ENCODE measurements at places on chromosomes 2 and 18.

DNA sequence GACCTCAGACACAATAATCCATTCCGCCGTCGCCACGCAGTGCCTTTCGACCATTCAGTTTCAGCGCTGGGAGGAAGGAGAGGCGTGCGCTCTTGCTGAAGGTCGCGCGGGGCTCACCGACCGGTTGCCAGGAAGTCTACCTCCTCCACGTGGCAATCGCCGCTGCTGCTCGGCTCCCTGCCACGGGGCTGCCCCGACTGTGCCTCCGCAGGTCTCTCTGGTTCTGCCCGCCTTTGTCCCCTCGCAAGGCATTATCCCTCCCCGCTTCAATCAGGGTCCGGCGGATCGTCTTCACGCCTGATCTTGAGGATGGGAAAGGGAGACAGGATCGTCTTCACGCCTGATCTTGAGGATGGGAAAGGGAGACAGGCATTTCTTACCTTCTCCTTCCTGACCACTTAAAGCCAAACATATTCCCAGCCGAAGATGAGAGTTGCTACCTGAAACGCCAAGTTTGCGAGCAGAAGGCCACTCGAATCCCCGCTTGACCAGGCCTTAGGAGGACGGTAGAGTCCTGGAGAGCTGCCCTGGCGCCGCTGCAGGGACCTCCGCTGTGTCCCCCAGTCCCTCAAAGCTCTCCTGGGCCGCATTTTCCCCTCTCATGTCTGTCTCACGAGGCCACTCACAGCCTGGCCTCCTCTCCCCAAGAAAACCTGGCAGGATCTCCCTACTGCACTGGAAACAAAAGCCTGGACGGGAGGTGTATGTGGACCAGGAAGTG, 4.3 kb upstream of the GPR45 start:
- DNase-seq: no peak

- no peak for DNase-seq
These were observed 21.0 kb upstream of the PDE1A start for GRCh38 chr2:182447863-182448262.

DNA sequence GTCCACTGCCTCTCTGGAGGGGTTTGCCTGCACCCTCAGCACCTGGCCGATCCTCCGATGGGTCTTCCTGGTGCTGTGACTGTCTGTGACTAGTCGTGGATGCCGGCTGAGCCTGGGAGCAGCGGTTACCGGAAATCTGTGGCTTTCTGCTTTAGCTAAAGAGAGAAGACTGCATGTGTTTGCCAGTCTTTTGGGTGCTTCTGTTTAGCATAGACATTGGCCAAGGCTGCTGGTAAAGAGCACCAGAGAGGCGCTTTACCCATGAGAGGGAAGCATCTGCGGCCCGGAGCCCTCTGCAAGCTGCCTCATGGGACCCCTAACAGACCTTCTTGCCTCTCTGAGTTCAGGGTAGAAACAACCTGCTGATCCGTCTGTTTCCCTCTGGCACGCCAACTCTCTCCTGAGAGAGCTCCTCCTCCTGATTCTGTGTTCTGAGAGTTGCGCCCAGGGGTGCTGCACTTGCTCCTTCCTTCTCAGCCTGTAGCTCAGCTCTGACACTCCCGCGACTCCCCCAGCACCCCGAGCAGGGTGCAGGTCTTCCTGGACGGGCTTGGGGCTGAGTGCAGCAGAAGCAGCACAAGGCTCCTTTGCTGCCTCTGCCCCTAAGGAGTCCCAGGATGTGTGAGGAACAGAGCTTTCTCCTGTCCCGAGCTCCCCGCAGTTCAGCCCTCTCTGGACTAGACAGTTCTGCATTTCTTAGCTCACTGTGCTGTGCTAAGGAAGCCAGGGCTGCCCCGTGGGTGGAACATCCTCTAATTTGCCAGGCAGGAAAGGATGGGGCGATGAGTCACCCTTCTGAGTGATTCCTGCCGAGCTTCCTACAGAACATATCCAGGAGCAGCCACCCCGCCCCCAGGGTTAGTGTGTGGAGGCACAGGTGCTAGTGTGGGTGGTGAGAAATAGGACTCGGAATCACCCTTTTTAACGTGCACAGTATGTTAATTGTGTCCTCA, 203.2 kb downstream of the SH3RF3 start:
- DNase-seq: no peak

DNA sequence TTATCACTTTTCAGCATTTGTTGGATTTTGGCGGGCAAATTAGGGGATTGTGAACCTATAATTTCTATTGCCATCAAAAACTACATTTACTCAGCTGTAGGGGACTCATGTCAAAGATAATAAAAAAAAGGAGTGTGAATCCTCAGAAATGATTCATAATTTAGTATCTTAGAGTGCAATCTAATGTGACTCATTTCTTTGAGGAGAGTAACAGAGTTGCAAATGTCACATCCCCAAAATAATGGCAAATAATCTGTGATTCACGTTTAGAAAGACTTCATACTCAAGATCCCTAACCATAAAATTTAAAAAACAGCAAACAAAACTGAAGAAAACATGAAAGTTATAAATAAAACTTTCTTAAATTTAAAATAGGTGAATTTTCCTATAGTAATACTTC, 373.0 kb downstream of the CDH2 start:
- DNase-seq: no peak

GRCh38 chr2:54476852-54477251, 20.7 kb downstream of the SPTBN1 start:
- DNase-seq: no peak

GRCh38 chr2:106960683-106961161, 74.8 kb upstream of the ST6GAL2 start:
- no peak for DNase-seq

- DNase-seq: no peak
These were observed 17.3 kb downstream of the PFN4 start for GRCh38 chr2:24105816-24106215.

DNA sequence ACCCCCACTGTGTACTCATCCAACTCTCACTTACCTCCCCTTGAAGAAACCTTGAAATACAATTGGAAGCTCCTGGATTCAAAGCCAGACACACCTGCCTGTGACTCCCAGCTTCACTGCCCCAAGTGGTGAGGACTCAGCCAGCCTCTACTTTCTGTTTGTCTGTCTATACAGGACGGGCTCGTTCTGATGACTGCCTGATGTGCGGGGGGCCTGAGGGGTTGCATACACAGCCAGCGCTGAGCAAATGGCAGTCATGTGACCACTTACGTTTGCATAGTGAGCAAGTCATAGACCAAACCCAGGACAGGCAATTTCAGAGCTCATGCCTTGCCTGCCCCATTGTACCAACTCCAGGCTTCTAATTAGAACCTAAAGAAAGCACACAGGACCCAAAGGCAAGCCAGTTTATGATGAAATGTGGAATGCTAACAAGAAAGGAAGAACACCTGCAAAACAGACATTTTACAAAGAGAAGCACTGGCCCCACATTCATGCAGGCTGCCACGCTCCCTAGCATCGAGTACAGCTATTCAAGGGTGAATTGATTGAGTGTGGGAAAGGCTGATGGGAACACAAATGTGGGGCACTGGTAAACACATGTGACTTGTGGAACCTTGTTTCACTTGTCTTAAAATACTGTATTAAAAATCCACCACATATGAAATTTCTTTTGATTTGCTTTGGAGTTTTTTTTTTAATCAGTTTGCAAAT, 137.8 kb downstream of the LNPK start:
- DNase-seq: no peak

DNA sequence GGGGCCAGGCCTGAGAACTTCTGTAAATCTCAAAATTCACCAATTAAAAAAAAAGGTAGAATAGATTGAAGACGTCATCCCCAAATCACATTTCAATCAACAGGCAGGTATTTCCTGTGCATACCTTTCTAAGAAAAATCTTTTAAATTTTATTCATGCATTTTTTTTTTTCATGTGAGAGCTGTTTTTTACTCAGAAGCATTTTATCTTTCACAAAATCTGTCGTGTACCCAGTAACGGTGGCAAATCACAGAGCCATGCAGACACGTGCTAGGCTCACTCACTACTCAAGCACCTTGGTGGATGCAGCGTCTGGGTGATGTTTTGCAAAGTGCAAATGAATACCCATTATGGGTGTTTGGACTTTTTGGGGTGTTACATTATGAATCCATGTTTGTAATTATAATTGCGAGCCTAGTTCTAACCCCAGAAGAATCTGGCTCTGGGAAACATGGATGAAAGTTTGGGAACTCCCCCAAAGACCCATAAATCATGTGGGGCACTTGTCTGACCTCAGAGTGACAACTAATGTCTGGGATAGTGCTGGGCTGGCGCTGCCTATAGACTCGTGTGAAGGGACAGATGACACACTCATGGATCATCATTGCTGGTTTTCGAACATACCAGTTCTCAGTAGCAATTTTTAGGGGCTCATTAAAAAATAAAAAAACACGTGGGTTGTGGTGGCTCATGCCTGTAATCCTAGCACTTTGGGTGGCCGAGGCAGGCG, 335.2 kb downstream of the LPIN1 start:
- DNase-seq: no peak

- DNase-seq: no peak
These were observed 123.0 kb upstream of the CCDC150 start for GRCh38 chr2:196516564-196516963.

DNA sequence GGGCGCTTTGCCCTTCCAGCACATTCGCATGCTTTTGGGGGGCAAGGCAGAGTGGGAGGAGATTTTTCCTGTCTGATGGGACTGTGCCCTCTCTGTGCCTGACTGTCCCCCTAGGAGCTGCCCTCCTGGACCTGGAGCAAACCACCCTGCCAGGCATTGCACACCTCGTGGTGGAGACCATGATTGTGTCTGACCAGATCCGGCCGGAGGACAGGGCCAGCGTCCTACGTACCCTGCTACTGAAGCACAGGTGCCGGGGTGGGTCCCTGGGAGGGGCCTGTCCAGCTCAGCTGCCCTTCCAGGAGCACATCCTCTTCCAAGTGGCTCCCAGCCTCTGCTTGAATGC, 5.3 kb downstream of the SLC4A3 start:
- DNase-seq: no peak

DNA sequence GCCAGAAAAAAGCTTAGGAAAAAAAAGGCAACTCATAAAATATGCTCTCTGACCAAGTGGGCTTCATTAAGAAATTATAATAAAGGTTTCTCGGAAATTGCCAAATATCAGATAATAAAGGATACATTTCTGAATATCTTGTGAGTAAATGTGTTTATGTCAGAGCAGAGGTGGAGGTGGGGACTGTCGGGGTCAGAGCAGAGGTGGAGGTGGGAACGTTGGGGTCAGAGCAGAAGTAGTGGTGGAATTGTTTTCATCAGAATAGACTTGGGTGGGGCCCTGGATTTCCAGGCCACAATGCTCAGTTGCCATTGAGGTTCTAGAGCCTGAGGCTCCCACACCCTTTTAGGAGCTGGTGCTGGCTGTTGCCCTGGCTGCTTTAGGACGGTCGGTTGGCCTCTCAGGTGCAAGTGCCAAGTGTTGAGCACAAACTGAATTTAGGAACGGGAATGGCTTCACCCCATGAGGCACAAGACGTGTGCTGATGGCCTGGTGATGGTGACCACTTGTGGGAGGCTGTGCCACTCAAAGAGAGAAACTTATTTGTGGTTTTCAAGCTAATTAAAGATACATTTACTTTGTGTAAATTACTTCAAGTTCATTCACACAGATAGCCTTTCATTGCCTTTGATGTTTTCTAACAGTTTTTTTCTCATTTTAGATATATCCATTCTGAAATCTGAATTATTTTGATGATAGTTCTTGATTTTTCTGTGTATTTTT, 131.5 kb downstream of the ATP9B start:
- DNase-seq: no peak

DNA sequence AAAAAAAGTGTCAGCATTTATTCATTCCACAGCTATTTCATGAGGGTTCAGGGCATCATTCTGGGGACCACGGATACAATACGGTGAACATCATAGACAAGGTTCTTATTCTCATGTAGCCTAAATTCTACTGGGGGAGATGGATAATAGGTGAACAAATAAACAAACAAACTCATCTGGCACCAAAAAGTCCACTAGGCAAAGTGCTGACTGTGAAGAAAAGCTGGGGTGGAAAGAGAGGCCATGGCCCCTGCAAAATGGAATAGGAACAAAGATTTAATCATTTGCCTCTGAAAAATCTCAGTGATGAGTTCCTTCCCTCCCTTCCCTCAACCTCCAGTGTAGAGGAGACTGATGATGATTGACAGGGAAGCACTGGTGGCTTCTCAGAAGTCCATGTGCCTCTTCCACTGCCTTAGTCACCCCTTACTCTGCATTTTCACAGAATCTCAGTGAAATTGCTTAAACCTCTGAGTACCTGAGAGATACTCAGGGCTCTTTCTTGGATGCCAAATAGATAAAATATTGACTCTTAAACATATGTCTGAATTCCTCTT, 69.3 kb upstream of the IL1R1 start:
- no peak for DNase-seq

GRCh38 chr2:204645018-204645773, 99.9 kb downstream of the PARD3B start:
- no peak for DNase-seq

DNA sequence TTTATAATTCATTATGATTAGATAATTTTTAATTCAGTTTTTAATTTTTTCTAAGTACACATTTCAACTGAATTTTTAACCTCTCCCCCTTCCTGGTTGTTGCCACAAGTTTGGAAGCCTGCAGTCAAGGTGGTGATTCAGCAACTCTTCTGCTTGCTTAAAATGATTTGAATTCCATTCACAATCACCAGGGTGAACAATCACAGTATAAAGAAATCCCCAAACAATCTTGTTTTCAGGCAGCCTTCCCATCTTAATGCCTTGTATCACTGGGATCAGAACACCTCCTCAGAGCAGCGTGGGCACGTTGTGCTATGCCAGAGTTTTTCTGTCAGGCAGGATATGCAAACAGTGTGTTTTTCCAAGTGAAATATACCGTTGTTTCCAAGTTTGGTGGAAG, 46.7 kb upstream of the BARD1 start:
- no peak for DNase-seq

DNA sequence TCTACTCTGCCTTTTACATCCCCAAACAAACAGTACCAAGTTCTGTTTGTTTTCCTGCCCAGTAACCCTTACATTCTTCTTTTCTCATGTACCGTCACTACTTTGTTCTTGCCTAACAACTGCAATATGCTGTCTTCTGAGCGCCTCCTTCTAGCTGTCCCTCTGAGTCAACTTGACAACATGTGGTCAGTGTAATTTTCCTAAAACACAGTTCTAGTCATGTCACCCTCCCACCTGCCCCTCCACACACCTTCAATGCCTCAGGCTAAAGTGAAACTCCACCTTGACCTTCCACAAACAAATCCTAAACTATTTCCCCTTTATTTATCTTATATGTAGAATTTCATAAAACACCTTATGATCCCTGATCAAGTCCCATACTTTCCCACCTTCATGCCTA, 124.6 kb upstream of the CD302 start:
- DNase-seq: no peak

GRCh38 chr2:86001326-86001725, 104.4 kb downstream of the POLR1A start:
- DNase-seq: no peak

- no peak for DNase-seq
These were observed 11.7 kb upstream of the SIX3 start for GRCh38 chr2:44929735-44930273.

GRCh38 chr18:12032786-12033642, 51.7 kb downstream of the IMPA2 start:
- DNase-seq: no peak

DNA sequence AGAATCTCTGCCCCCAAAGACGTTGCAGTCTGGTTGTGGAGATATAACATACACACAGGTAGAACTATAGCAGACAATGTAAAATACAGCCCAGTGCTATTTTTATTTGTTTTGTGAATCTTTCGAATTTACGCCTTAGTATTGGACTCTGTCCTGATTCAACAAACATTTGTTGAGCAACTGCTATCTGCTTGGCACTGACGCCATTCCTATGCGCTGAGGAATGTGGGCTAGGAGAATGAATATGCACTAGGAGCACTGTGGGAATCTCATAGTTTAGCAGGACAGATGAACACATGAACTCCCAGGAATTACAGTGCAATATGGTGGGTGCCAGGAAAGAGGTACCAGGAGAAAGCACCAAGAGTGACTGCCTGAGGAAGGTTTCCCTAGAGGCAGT, 181.7 kb upstream of the SIX3 start:
- no peak for DNase-seq
